AG20443 (cell line): ENCODE measurements at places on chromosomes 1 and 21.

- peak; percentile 38 for DNase-seq
Measured at GRCh38 chr1:201299968-201300367, 16.7 kb downstream of the PKP1 start.

DNA sequence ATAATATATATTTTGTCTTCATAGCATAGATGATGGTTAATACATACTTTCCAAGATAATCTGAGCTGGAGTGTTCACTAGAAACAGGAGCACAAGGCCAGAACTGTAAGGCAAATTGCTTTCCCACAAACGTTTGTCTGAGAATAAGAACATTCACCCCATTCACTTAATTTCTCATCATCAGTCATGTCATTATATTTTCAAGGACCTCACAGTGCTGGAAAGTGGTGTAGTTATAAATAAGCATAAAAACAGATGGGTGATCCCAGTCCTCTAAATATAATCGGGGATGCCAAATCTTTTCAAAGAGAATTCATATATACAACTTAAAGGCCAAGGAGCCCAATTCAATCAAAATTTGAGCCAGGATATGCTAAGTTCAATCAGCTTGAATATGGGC lies 8.4 kb downstream of the PRRX1 start:
- DNase-seq, result no peak

DNA sequence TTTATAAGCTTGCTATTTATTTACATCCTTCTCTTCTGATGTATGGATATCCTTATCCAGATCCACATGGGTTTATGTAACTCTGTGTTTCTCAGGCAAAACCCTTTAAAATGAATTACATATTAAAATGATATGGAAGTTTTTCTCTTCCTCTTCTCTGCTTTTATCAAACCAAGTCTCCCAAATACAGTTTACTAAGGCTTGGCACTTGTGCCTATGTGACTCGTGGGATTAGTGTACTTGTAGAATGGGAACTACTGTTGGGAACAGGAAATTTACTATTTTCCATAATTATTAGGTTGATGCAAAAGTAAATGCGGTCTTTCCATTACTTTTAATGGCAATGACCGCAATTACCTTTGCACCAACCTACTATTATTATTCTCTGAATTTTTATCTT lies 14.8 kb downstream of the SIM2 start:
- DNase-seq, result no peak

DNA sequence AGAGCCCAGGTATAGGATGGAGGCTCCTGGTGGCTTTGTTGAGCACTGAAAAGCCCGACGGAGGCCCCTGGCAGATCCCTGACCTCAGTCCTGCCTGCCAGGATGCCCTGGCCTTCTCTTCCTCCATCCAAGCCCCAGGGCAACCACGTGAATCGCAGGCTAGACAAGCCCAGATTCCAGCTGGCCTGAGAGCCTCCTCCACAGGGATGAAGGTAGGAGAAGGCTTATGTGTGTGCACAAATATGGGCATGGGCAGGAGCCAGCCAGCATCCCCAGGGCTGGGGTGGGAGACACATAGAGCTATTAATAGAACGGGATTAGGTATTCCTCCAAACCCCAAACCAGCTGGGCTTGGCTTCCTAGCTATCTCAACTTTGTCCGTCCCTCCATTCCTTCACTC lies 4.0 kb upstream of the EXTL1 start:
- DNase-seq, result no peak

DNA sequence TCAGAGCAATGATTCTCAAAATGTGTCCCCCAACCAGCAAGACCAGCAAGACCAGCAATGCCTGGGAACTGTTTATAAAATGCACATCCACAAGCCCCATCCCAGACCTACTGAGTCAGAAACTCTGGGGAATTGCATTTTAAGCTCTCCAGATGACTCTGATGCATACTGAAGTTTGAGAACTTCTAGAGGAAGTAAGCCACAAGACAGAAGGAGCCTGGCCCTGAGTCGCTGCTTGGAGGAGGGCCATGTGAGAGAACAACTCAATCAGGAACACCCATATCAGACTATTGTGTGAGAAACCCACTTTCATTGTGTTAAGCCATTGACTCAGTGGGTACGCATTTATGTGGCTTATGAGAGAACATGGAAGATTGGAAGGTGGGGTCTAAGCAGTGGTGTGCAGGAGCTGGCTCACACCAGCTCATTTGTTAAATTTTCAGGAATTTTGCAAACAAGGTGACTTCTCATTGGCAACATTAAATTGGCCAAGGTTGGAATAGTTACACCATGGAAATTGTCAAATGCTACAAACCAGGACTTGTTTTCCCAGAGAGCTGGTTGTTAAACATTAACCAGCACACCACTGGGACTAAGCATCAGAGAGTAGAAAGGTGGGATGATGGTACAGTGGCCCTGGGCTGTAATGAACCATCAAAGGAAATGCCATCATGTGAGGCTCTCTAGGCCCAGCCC lies 38.9 kb downstream of the ATP1A1 start:
- peak; percentile 34 for DNase-seq

DNA sequence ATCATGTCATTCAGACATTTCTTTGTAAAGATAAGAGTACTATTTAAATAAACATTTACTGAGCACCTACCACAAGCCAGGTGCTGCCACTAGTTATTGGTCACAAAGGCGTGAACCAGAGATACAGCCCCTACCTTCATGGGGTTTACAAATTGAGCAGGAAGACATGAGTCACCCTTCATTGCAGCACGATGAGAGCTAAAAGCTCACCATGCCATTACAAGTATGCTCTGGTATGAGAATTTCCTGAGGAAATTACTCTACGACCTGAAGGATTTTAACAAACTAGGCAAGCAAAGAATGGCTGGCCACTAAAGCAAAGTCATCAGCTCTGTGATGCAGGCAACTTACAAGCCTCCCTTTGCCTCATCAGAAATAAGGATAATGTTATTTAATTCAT lies 346.8 kb downstream of the BRINP2 start:
- DNase-seq, result peak; percentile 20

DNA sequence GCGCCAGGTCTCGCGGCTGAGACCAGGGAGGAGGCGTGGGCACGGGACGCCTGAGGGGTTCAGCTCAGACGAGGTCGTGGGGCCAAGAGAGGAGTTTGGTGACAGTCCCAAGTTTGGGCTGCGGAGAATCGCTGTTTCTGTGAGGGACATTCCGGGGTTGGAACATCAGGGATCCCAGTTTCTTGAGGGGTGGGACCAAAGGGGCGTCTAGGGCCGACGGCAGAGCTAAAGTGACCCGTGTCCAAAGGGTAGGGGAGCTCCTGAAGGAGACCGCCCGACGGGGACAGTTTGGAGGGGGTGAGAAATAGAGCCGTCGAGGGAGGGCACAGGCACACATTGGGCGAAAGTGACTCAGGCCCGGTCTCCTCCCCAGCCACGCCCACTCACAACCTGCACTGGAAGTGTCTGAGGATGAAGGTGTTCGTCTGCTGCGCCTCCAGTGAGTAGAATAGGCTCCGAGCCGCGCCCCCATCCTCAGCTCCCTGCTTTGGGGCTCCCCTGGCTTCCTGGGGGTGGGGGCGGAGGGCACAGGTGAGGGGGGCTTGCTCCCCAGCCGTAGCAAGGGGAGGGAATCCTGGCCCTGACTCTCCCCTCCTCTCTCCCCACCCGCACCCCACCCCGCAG lies 7.0 kb downstream of the EFNA3 start:
- peak; percentile 66 for DNase-seq

GRCh38 chr1:224579526-224579925 lies 36.6 kb upstream of the CNIH3 start:
- no peak for DNase-seq

DNA sequence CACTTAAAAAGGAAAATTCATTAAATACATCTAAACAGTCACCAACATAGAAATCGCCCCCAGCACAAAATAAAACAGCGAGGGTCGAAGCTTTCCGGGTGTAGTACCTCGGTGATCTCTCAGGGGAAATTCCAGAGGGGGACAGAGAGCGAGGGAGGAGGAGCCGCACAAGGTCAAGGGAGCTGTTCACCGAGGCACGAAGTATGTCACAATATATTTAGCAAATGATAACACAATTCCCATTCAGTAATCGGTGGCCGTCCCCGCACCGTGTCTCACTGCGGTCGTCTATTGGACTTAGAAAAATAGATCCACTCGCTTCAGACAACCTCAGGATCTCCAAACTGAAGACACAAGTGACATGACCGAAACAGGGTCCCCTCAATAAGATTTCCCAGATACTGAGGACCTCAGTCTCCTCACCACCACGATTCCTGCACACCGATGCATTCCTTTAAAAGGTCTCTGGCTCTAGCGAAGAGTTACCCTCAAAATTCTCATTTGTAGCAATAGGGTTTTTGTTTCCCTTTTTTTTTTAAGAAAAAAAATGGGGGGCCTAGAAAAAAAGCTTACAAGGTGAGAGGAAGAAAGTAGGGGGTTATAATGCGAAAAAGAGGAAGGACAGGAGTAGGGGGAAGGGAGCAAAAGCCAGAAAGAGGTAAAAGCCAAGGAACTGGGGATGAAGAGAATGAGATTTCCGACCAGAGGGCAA lies 1.1 kb downstream of the LPGAT1 start:
- peak; percentile 47 for DNase-seq

GRCh38 chr1:220224611-220225124 lies 47.6 kb downstream of the RAB3GAP2 start:
- DNase-seq, result no peak

DNA sequence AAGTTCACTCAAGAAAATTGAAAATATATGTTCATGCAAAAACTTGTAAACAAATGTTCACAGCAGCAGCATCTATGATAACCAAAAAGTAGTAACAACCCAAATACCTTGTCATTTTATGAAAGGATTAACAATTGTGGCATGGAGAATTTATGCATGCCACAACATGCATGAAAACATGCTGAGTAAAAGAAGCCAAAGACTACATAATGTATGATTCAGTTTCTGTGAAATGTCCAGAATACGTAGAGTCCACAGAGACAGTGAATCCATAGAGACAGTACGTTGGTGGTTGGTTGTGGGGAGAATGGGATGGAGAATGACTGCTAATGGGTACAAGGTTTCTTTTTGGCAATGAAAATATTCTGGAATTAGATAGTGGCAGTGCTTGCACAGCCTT lies 148.7 kb downstream of the MAST2 start:
- no peak for DNase-seq

GRCh38 chr1:162551969-162552683 lies 9.4 kb upstream of the UAP1 start:
- peak; percentile 52 for DNase-seq

DNA sequence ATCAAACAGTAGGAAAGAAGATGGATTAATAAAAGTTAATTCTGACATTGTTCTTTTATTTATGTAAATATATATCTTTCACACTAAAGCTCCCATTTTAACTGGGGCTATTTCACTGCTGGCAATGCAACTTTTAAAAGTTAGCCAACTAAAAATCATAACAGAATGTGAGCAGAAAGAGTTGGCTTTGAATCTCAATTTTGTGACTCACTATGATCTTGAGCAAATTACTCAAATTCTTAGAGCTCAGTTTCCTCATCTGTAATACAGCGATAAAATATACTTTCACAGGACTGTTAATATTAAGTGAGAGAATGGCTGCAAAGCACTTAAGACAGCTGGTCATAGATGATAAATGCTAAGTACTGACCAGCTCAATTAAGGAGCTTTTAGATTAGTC lies 10.8 kb downstream of the EFCAB14 start:
- no peak for DNase-seq

GRCh38 chr1:248851390-248851789 lies 7.5 kb downstream of the ZNF692 start:
- no peak for DNase-seq

DNA sequence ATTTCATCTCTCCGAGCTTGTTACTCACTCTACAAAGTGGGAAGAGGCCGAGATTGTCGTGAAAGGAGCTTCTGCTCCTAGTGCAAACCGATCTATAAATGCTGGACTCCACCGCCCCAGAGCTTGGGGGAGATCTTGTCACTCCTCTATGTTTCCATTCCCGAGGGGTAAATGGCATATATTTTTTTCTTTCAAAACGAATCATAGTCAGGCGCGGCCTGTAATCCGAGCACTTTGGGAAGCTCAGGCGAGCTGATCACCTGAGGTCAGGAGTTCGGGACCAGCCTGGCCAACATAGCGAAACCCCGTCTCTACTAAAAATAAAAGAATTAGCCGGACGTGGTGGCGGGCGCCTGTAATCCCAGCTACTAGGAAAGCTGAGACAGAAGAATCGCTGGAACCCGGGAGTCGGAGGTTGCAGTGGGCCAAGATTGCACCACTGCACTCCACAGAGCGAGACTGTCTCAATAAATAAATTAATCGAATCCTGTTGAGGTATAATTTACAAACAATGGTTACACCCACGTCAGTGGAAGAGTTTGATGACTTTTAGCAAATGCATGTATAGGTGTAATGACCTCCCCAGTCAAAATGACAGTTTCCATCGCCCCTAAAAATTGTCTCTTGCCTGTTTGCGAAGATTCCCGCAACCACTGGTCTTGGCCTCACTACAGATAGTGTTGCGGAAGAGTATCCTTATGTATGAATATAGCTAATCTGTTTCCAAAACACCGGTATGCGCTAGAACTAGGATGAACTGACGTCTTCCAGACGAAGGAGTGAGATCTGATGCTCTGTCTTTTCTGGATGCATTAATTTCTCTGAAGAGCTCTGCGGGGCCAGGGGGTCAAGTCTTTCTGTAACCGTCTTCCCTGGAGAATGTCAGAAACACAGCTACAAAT lies 840 bp upstream of the HEATR1 start:
- no peak for DNase-seq

DNA sequence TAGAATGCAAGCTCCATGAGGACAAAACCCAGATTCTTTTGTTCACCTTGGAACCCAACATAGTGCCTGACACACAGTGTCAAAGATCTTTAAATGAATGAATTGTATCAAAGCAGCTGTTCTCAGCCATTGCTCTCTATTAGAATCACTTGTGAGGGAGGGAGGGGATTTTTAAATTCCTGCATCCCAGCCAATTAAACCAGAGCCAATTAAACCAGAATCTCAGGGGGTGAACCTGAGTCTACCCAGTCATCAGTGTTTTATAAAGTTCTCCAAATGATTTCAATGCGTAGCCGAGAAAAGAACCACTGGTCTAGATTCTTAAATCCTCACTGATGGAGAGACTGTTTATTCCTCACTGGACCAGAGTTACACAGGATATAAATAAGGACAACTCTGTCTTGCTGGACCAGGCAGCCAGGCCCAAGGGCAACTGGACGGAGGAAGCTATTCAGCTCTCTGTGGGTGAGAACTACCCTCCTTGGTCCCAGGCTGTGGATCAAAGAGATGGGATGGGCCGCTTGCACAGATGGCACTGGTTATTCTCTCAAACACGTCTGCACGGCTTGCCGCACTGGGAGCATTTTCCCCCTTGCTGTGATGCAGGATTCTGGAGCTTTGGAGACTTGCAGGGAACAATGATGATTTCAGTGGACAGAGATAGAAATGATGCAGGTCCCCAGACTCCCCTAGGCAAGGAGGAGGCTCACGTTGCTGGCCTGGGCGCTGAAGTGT lies 20.0 kb upstream of the CDCA8 start:
- no peak for DNase-seq
